ENCODE measurements at places on chromosomes 11 and 22. TPM values are rescaled to one million over a fixed set of nuclear protein-coding genes. Genes with fewer than 3 reads are reported as not detected.

The TUB gene
- 19.2 TPM for total RNA-seq

The OR52I2 gene
- not detected for total RNA-seq

The JAML gene
- total RNA-seq, result not detected

The RAC2 gene
- total RNA-seq, result 14.4 TPM

The MIOX gene
- total RNA-seq, result not detected

The UCP3 gene
- 0.54 TPM for total RNA-seq

The ASCC2 gene
- total RNA-seq, result 22.4 TPM

The MED15 gene
- 44.2 TPM for total RNA-seq

The PANX2 gene
- 0.90 TPM for total RNA-seq

The MEI1 gene
- not detected for total RNA-seq

The SPTBN2 gene
- 0.27 TPM for total RNA-seq

The FAM181B gene
- total RNA-seq, result 0.25 TPM

The RTN4RL2 gene
- 0.90 TPM for total RNA-seq

The PARVG gene
- total RNA-seq, result not detected

The SERPING1 gene
- total RNA-seq, result 77.0 TPM

The F2 gene
- total RNA-seq, result not detected

The LAYN gene
- total RNA-seq, result 34.2 TPM

The INS gene
- not detected for total RNA-seq

The STK33 gene
- total RNA-seq, result 1.1 TPM

The LGALS12 gene
- not detected for total RNA-seq

The NAALADL1 gene
- total RNA-seq, result 9.7 TPM

The UCP2 gene
- not detected for total RNA-seq

The ADAMTS15 gene
- 8.6 TPM for total RNA-seq

The CBLIF gene
- total RNA-seq, result not detected

The MS4A12 gene
- not detected for total RNA-seq

The KRTAP5-11 gene
- not detected for total RNA-seq

The CFAP300 gene
- total RNA-seq, result 12.7 TPM

The GAL3ST3 gene
- not detected for total RNA-seq

The LRRC55 gene
- not detected for total RNA-seq

The KRTAP5-9 gene
- total RNA-seq, result not detected

The GSTT2 gene
- total RNA-seq, result not detected

The ARAP1 gene
- total RNA-seq, result 184 TPM

The MS4A6E gene
- total RNA-seq, result not detected

The OR52B2 gene
- not detected for total RNA-seq
